ENCODE measurements at places on chromosomes 12 and 14.
A peak's percentile ranks its signal among the peaks of the same experiment; 100 is the strongest.

- no peak for DNase-seq
These were observed 141.3 kb downstream of the KLHL28 start for GRCh38 chr14:44820230-44820964.

DNA sequence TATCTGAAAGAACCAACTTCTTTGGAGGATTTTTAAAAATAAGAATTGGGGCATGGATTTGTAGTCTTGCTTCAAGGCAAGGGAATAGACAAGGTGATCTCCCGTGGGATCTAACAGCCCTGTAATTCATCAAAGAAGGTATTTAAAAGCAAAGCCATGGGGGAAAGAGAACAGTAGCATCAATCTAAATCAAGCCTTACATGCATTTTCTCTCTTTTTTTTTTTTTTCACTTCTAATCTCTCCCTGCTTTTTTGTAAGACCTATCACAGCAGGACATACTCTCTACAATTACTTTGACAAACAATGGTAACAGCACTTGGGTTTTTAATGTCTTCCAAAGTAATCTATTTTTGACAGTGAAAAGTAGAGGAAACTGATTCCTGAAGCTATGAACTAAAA is 367.9 kb downstream of the PAWR start:
- no peak for DNase-seq

GRCh38 chr14:55411426-55412389 is at the start of gene ATG14:
Gene ATG14, minus strand, starts transcription at chr14:55411830. Its CDS starts 8 bp downstream, at chr14:55411822.
- DNase-seq, result peak; percentile 81

GRCh38 chr14:63512861-63513260 is 30.3 kb downstream of the PPP2R5E start:
- DNase-seq, result no peak

DNA sequence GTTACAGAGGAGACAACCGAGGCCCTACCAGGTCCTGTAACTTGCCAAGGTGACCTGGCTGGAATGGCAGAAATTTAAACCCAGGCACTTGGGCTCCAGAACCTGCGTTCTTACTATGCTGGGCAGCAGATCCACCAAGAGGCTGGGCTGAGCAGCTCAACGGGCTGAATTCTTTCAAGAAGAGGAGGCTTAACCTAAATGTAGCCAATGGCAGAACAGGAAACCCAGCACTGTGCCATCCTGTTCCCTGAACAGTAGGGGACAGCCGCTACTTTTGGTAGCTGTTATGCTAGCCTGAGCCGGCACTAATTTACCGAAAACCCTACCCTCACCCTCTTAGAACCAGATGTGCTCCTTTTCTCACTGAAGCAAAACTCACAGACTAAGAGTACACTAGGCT is 86.1 kb downstream of the ACTN1 start:
- no peak for DNase-seq

GRCh38 chr12:95918194-95918993 is 24.0 kb downstream of the CCDC38 start:
- peak; percentile 48 for DNase-seq

GRCh38 chr14:68703093-68703492 is 89.8 kb downstream of the ZFP36L1 start:
- DNase-seq, result peak; percentile 29

DNA sequence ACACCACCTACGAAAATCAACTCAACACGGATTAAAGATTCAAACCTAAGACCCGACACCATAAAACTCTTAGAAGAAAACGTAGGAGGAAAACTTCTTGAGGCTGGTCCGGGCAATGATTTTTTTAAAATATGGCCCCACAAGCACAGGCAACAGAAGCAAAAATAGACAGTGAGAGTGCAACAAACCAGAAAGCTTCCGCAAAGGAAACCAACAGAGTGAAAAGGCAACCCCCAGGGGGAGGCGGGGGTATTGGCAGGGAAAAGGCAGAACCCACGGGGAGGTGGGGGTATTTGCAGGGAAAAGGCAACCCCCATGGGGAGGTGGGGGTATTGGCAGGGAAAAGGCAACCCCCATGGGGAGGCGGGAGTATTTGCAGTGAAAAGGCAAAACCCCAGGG is 20.5 kb upstream of the FBRSL1 start:
- DNase-seq, result no peak

- DNase-seq, result no peak
These were observed 188.6 kb downstream of the SLC5A8 start for GRCh38 chr12:101021442-101021841.

DNA sequence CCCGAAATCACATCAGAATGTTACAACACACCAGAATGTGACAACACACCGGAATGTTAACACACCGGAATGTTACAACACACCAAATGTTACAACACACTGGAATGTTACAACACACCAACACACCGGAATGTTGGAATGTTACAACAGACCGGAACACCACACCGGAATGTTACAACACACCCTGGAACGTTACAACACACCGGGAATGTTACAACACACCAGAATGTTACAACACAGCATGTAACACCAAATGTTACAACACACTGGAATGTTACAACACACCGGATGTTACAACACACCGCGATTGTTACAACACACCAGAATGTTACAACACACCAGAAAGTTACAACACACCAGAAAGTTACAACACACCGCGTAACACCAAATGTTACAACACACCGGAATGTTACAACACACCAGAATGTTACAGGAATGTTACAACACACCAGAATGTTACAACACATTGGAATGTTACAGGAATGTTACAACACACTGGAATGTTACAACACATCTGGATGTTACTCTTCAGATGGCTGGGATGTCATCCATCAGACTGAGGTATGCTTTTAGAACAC is 21.1 kb downstream of the CHFR start:
- DNase-seq, result no peak

DNA sequence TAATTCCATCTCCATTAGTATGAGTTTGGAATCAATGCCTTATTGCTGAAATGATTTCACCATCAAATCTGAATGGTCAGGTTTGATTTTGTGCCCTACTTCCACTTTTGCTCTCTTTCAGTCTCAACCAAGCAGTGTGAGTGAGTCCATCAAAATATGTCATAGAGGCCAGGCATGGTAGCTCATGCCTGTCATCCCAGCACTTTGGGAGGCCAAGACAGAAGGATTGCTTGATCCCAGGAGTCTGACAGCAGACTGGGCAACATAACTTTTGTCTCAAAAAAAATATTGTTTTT is 22.0 kb upstream of the HSP90B1 start:
- no peak for DNase-seq

DNA sequence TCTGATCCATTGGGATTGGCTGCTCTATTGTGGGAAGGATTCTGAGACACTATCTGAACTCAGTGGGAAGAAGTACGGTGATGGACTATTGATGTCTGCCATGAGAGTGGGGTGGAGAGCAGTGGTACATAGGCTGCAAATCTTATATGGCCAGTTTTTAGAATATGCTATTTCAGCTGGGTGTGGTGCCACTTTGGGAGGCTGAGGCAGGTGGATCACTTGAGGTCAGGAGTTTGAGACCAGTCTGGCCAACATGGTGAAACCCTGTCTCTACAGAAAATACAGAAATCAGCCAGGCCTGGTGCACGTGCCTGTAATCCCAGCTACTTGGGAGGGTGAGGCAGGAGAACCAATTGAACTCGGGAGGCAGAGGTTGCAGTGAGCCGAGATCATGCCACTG is 505.9 kb downstream of the MED13L start:
- DNase-seq, result no peak

DNA sequence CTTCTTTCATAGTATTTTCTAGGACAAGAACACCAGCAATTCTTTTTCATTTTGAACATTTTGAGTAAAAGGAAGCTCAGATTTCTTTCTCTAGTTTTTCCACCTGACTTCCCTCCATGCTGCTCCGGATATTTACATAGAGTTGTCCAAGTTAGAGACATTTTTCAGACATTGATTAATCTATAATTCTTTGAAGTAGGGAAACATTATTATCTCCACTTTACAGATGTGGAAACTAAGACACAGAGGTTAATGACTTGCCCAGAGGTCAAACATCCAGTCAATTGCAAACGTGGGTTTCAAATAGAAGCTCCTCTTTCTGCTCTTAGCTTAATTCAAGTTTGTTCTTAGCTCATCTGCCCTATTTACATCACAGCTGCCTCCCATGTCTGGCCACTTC is 138.3 kb downstream of the EGLN3 start:
- DNase-seq, result no peak

GRCh38 chr12:132173135-132174014 is 29.1 kb downstream of the NOC4L start:
- no peak for DNase-seq

- no peak for DNase-seq
These were observed 102.9 kb upstream of the CCDC196 start for GRCh38 chr14:66383257-66383656.

DNA sequence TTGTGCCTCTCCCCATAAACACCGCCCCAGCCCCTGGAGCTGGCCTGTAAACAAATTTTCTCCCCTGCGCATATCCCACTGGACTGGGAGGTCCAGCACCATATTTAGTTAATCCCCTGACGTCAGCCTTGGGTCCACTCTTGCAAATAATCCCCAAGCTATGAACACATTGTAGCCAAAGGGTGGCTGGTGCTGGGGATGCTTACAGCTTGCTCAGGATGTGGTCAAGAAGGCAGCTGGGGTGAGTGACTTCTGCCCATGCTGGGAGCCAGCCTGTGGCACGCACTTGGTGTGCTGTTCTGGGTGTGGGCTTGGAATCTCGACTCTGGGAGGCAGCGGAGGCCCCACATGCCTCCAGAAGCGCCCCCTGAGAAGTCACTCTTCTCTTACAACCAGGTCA is 32.1 kb downstream of the CMKLR1 start:
- no peak for DNase-seq

DNA sequence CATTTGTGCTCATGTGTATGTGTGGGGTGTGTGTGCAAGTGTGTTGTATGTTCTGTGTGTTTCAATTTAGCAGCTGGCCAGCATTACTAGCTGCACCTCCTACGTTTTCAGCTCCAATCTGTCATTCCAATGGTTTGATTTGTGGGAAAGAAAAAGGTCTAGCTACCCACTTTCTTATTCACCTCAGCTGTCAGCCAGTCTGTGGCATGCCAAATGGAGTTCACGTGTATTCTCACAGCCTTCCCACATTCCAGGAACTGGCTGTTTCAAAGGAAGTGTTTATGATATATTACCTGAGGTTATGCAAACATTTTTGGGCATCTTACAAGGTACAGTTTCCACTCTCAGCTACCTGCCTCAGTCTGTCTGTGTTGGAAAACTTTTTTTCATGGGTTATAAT is 220.2 kb upstream of the CPNE8 start:
- no peak for DNase-seq

- DNase-seq, result no peak
These were observed 61.9 kb downstream of the ZFP36L1 start for GRCh38 chr14:68730811-68731425.

GRCh38 chr14:89771251-89771650 is 183.3 kb downstream of the EFCAB11 start:
- DNase-seq, result no peak

- no peak for DNase-seq
These were observed 610 bp downstream of the C14orf132 start for GRCh38 chr14:96039633-96040311.

DNA sequence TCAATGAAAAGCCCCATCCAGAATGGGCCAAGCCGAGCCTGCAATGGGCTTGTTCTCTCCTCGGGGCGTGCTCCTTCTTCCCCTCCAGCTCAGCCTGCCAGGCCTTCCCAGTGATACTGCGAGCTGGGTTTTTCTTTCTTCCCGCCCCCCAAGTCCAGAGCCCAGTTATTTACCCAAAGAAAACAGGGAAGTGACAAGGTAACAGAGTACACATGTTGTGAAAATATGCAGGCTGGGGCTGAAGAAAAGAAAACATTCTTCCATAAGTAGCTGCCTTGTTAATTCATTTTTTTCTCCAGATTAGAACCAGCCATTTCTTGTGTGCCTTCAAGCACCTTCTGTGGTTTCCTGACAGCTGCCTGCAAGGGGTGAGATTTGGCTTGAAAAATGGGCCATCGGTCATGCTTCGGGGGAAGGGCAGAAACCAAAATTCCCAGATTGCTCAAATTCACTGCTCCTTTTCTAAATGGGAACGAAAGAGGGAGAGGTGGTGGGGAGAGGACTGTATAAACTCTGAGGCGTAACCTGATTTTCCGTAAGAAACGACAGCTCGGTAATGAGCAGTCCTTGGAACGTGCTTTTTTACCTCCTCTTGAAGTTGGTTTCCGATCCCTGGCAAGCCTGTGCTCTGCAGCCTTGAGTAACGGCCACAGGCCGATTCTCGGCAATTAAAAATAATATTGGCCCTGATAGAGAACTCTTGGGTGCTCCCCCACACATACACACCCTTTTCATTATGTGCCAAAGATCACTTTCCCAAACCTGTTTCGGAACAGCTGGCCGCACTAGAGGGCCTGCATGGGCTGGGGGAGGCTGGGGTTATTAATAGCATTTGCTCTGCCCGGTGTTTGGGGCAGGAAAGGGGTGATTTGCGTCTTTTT is 229.4 kb downstream of the ZFP36L1 start:
- DNase-seq, result no peak

All from stimulated activated CD4-positive, alpha-beta T cell treated with anti-CD3 and anti-CD28 coated beads, Interleukin-4, amount 100 ng/mL, for 24 hours (primary cell).